ENCODE measurements at places on chromosomes 5 and 9.

- no peak overlapping the region for H3K4me3 ChIP-seq
- no peaks in the 10 kb centered on the region for H3K27me3 ChIP-seq
- H3K36me3 ChIP-seq = no peaks in the 10 kb centered on the region
These were observed 352.2 kb downstream of the SLIT3 start for GRCh38 chr5:168948746-168949145.

- peaks cover 11% of the 10 kb centered on the region for H3K27me3 ChIP-seq
- peaks cover 10% of the 10 kb centered on the region for H3K4me1 ChIP-seq
- no peaks in the 10 kb centered on the region for H3K36me3 ChIP-seq
- H3K4me3 ChIP-seq = no peak overlapping the region
- DNase-seq = no peak
These were observed 26.4 kb downstream of the TNPO1 start for GRCh38 chr5:72842816-72843215.

DNA sequence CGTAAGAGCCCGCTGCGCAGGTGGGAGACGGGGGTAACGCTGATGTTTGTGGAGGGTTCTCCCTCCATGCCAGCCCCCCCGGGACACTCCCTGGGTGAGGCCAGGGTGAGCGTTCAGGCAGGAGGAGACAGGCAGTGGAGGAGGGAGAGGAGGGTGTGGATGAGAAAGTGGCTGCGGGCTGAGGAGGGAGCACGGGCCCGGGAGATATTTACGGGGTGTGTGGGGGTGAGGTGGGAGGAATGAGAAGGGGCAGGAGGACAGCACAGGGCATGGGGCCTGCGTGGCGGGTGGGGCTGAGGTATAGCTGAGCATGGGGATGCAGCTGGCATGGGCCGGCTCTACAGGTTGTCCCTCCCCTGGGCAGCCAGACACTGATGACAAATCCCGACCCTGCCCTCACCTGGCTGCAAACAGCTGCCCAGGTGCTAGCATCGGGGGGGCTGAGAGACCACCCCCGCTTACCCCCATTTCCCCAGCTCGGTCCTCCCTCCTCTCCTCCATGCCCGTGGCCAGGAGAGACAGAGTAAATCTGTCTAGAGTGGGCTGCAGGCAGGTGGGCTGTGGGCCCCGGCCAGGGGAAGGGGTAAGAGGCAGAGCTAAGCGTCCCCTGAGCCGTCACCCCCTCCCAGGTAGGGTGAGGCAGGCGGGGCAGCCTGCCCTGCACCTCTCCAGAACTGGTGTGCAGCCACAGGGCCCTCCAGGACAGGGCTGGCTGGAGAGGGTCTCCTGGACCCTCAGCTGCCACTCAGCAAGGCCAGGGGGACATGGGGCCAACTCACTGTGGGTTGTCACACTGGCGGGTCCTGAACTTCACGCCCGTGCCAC lies 79.2 kb downstream of the ZNF354C start:
- no peaks in the 10 kb centered on the region for H3K27me3 ChIP-seq
- H3K36me3 ChIP-seq = peaks cover 2% of the 10 kb centered on the region
- no peak for DNase-seq
- peaks cover 14% of the 10 kb centered on the region for H3K4me1 ChIP-seq
- no peak overlapping the region for H3K27ac ChIP-seq

DNA sequence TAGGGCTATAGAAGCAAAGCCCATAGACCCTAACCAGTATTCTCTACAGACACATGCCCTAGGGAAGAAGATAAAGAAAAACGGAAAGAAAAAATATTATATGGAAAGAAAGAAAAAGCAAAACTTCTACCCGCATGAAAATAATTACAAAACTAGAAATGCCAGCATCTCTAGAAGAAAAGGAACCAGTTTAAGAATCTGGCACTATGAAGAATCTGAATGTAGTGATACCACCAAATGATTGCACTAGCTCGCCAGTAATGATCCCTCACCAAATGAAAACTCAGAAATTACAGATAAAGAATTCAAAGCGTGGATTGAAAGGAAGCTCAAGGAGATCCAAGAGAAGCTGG lies 341.9 kb upstream of the GRIA1 start:
- no peaks in the 10 kb centered on the region for H3K4me1 ChIP-seq
- H3K27me3 ChIP-seq = no peaks in the 10 kb centered on the region
- no peak for DNase-seq
- no peak overlapping the region for H3K27ac ChIP-seq

GRCh38 chr9:20321423-20322082 lies 300.7 kb downstream of the MLLT3 start:
- H3K27me3 ChIP-seq = no peaks in the 10 kb centered on the region

DNA sequence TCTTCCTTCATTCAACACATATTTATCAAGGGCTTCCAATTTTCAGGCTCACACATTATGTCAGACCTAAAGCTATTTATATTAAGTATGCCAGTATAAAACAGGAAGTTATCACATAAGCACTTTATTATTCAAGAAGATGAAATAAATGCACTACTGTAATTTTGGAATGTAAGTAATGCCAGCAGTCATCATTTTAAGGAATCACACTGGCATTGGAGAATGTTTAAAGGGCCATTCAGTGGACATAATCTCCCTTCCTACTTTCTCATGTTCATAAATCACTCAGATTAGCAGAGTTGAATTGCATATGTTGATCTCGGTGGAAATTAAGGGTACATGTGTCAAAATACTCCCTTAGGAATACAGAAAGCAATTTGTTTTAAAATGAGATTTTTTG lies 164.4 kb downstream of the GIN1 start:
- H3K36me3 ChIP-seq = peaks cover 4% of the 10 kb centered on the region
- no peak overlapping the region for H3K27ac ChIP-seq
- H3K4me3 ChIP-seq = no peak overlapping the region
- no peak for DNase-seq
- no peaks in the 10 kb centered on the region for H3K4me1 ChIP-seq

DNA sequence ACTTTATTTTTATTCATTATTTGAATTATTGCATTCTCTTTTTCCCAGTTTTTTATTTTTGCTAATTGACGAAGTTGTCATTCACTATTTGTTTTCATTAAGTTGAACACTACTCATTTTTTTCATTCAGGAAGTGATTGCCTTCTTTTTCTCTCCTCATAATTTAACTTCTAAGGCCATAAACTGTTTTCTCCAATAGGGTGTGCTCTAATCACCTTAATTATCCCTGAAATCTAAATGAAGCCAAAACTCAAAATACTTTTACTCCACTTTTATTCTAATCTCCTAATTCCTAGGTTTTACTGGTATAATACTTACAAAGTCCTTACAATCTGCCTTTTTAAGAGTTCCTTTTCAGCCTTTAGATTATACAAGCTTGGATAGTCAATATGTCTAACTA lies 2.9 kb upstream of the OR13C2 start:
- DNase-seq = no peak
- H3K4me3 ChIP-seq = no peak overlapping the region
- H3K27ac ChIP-seq = no peak overlapping the region
- no peaks in the 10 kb centered on the region for H3K4me1 ChIP-seq
- no peaks in the 10 kb centered on the region for H3K36me3 ChIP-seq
- H3K27me3 ChIP-seq = no peaks in the 10 kb centered on the region

DNA sequence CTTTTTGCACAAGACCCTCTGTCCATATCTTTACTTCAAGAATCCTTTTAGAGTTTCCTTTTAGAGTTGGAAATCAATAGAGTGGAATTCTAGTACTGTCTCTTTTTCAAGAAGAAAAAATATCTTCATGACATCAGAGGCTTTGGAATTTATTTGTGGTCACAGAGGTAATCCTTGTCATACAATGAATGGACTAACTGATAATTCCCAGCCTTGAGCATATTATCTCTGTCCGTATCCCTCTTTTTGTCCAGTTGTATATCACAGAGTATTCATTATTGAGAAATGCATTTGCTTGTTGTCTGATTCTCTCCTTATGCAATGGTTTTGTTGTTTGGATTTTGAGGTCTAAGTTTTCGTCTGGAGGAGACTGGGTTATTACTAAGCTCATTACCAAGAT lies 82.0 kb upstream of the HAPLN1 start:
- no peak overlapping the region for H3K27ac ChIP-seq
- no peak for DNase-seq
- no peak overlapping the region for H3K4me3 ChIP-seq
- H3K36me3 ChIP-seq = no peaks in the 10 kb centered on the region
- H3K4me1 ChIP-seq = no peaks in the 10 kb centered on the region

DNA sequence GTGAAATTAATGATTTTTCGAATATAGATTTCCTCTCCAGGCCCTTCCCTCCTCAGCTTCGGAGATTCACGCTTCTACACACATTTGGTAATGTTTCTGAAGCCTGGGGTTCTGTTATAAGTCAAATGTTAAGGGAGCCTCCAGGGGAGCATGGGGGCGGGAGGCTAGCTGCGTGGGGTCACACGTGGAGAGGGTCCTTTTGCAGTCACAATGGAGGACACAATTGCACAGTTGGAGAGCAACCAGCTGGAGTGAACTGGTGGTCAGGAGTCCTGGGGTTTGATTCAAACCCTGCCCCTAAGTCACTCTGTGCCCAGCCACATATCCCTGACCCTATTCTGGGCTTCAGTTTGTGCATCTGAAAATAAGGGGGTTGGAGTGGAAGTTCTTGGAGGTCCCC lies 481.4 kb downstream of the CDK5RAP2 start:
- H3K27me3 ChIP-seq = no peaks in the 10 kb centered on the region
- H3K36me3 ChIP-seq = no peaks in the 10 kb centered on the region
- H3K4me3 ChIP-seq = no peak overlapping the region
- no peak for DNase-seq
- H3K27ac ChIP-seq = no peak overlapping the region

DNA sequence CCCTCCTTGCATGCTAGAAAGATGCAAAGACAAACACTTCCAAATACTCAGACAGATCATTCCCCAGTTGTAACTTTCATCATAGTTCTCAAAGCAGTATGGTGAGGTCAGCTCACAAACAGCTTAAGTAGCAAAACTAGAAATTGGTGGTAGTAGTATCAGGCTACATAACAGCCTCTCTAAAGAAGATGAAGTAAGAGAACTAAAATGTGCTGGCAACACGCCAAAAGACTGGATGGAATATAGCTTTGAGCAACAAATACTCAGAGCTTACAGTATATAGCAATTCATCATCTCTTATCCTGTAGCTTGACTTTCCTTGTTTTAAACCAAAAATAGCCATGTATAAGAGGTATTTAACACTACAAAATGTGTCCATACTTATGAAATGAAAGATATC lies 7.5 kb downstream of the PFDN1 start:
- DNase-seq = no peak
- no peak overlapping the region for H3K27ac ChIP-seq
- no peaks in the 10 kb centered on the region for H3K27me3 ChIP-seq
- peaks cover 61% of the 10 kb centered on the region for H3K4me1 ChIP-seq

DNA sequence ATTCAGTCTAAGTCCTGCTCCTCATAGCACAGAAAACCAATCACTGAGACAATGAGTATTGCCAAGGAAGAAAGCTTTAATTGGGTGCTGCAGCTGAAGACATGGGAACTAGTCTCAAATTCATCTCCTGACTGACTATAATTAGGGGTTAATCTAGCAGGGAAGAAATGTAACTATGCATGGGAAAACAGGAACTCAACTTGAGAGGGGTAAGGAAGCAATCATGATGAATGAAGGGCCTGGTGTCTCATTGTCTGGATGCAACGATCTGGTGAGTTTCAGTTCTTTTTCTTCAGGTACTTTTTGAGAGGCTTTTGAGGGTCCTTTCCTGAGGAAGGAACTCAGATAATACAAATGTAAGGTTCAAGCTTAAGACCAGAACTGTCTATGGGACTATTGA lies 24.0 kb upstream of the OCLN start:
- H3K36me3 ChIP-seq = no peaks in the 10 kb centered on the region
- H3K27ac ChIP-seq = no peak overlapping the region
- DNase-seq = no peak
- no peak overlapping the region for H3K4me3 ChIP-seq
- no peaks in the 10 kb centered on the region for H3K27me3 ChIP-seq

- H3K27ac ChIP-seq = no peak overlapping the region
- no peak for DNase-seq
- H3K4me1 ChIP-seq = peaks cover 7% of the 10 kb centered on the region
- H3K36me3 ChIP-seq = no peaks in the 10 kb centered on the region
- H3K27me3 ChIP-seq = peaks cover 61% of the 10 kb centered on the region
These were observed 11.7 kb downstream of the OR13J1 start for GRCh38 chr9:35858458-35858857.

DNA sequence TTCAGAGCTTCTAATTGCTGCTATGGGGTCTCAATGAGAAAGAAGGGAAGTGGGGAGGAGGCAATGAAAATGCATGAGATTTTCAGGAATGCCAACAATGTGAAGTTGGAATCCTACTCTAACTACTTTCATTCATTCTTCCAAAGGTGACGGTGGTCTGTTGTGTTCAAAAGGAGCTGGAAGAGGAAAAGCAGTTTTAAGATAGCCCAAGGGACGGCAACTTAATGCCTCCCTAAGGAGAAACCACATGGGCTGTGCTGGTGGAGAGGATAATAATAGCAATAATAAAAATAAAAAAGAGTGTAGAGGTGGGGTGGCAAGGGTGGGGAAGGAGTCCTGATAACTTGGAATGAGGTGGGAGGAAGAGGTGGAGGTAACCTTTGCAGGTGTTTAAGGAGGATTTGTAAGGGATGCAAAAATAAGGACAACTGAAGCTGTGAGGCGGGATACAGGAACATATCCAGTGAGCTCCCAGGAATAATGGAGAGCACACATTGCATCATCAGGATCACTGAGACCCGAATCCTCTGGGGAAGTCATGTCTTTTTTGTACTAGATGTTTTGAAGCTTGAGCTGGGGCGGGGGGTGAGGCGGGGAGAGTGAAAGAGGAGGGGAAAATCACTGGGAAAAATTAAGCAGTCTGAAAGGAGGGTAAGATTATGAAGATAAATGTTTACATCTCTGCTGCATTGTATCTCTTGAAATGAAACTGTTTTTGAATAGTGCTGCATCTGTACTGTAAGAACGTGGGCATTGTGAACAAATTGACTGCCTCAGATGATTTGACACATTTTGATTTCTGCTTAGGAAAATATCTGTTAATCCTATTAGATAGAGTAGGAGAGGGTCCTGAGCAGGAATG lies 120.1 kb upstream of the TMEM161B start:
- no peaks in the 10 kb centered on the region for H3K36me3 ChIP-seq
- DNase-seq = no peak
- H3K27ac ChIP-seq = no peak overlapping the region
- H3K4me1 ChIP-seq = no peaks in the 10 kb centered on the region
- H3K27me3 ChIP-seq = no peaks in the 10 kb centered on the region

DNA sequence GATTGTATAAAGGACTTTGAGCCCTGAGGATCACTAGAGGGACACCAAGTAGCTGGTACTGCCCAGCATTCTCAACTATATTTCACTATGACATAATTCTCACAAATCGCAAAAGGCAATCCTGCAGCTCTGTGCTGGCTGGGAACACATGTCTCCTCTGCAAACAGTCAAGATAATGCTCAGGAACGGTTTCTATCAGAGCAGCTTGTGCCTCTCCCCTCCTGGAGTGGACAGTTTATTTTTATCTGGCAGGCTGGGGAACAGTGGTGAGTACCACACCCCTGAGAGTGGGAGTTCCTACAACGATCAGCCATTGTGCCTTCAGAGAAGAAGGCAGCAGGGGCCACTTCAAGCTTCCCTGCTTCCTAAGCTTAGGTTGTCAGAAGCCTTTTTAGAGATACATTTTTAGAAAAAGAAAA lies 65.8 kb downstream of the ERAP1 start:
- peaks cover 54% of the 10 kb centered on the region for H3K36me3 ChIP-seq
- no peak for DNase-seq
- H3K4me3 ChIP-seq = no peak overlapping the region
- no peaks in the 10 kb centered on the region for H3K27me3 ChIP-seq
- peaks cover 3% of the 10 kb centered on the region for H3K4me1 ChIP-seq
- H3K27ac ChIP-seq = no peak overlapping the region

All from activated naive CD4-positive, alpha-beta T cell treated with anti-CD3 and anti-CD28 coated beads, Interleukin-2, amount 10 ng/mL, durations not matched to agents 7 days and 5 days (primary cell).